ENCODE measurements at places on chromosomes 2 and 18.

GRCh38 chr2:238854246-238854645 is 6.4 kb downstream of the TWIST2 start:
- peak; percentile 54 for DNase-seq

DNA sequence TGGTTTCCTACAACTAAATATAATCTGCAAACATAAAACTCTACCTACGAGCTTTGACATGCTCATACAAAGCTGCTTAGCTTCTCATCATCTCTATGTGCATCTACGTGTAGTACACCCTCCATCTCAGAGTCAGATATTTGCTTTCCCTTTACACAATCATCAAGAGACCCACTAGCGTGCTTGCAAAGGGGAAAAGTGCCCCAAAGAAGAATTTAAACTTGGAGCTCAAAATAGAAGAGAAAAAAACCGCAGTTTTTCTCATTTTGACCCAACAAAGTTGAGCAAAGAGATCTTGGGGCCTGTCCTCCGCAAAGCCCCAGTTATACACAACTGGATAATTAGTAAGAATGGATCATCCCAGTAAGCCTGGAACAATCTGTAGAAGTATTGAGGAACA is 104.1 kb downstream of the PAX3 start:
- DNase-seq: no peak

- peak; percentile 3 for DNase-seq
Measured at GRCh38 chr2:21438949-21439348, 315.2 kb downstream of the TDRD15 start.

DNA sequence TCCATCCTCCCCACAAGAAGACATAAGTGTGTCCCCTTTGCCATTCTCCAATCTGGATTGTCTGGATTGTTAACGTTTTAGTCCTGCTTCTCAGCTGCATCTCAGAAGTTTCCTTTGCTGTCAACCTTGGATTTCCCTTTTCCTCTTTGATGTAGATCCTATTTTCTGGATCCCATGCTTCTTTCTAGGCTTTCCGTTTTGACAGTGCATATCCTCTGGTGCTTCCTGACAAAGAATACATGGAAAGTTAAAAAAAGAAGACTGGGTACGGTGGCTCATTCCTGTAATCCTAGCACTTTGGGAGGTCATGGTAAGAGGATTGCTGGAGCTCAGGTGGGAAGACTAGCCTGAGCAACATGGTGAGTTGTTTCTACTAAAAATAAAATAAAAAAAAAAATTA is 26.8 kb downstream of the ABI2 start:
- no peak for DNase-seq

DNA sequence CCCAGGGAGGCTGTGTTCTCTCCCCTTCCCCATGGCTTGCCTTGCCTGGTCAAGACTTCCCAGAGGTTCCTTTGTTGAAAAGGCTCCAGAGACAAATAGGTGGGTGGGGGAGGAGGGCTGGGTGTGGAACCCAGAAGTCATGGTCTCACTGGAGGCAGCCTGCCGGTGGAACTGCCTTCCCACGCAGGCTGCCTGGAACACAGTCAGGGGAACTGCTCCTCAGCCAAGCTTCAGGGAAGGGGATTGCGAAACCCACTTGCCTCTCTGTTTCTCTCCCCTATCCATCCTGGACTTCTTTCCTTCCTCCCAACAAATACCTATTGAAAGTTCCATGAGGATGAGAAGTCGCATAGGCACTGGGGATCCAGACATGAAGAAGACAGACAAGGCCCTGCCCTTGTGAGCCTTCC is 31.6 kb downstream of the MARCO start:
- no peak for DNase-seq

GRCh38 chr2:203993560-203993959 is 57.0 kb downstream of the ICOS start:
- DNase-seq: no peak

DNA sequence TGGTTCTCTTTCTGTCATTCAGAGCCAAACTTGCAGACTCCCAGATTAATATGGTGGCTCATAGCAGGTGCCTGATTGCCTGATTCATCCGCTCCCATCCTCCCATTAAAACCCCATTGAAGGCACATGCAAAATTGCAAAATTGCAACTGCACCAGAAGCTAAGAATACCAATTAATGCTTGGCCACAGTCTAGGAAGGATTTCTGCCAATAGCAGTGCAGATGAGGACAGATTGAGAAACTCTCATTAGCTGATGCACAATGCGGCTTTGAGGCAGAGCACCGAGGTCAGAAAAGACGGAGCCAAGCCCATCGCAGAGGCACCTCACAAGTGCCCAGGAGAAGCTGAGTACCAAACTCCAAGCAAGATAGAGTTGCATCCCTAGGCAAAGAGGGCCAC is 172.8 kb downstream of the ARL4C start:
- no peak for DNase-seq

Data from ELR (cell line).